ENCODE measurements at places on chromosomes 3 and 15.

- DNase-seq, result no peak
These were observed 23.5 kb upstream of the TNFSF10 start for GRCh38 chr3:172546628-172547214.

DNA sequence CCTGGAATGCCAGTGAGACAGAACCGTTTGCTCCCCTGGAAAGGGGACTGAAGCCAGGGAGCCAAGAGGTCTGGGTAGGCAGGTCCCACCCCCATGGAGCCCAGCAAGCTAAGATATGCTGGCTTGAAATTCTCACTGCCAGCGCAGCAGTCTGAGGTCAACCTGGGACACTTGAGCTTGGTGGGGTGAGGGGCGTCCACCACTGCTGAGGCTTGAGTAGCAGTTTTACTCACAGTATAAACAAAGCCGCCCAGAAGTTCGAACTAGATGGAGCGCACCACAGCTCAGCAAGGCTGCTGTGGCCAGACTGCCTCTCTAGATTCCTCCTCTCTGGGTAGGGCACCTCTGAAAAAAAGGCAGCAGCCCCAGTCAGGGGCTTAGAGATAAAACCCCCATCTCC, 33.6 kb downstream of the CEP70 start:
- DNase-seq, result no peak

GRCh38 chr3:116037954-116038911, 407.1 kb downstream of the LSAMP start:
- DNase-seq, result no peak

DNA sequence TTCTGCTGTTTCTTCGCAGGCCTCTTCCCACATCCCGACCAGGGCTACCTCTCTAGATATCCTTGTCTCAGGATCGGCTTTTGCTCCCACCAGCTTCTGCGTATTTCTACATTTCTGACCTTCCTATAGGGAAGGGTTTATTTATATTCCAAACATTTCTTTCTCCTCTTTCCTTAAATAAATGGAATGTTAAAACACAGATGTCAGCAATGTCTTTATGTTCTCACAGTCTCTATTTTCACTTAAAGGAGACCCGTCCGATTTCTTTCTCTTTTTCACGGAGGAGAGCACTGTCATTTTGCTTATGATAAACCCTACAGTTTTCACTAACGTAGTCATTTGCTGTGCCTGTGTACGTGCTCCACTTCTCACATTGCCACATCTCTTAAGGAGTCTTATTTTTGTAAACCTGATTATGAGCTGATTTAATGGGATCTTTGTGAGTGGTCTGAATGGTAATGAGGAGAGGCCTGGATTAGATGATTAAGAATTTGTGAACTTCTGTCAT, 630 bp downstream of the KIF15 start:
- DNase-seq, result no peak

GRCh38 chr3:5423523-5423922, 236.0 kb downstream of the EDEM1 start:
- no peak for DNase-seq

DNA sequence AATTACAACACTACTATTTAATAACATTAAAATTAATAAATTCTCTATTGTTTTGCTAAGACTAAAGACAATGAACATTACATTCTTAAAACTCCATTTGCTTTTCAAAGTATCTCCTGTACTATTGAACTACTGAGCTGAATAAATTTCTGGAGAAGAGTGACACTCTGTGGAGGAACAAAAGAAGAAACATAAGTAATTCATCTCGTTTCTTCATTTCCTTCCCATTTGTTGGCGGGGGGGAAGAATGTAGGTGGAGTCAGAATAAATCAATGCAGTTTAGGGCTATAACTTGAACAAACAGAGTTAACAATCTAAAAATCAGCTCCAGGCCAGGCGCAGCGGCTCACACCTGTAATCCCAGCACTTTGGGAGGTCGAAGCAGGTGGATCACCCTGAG, 32.7 kb downstream of the EFHB start:
- DNase-seq, result no peak
